ENCODE measurements at places on chromosomes 2 and 18. TPM values are rescaled to one million over a fixed set of nuclear protein-coding genes. Genes with fewer than 3 reads are reported as not detected.

DNA sequence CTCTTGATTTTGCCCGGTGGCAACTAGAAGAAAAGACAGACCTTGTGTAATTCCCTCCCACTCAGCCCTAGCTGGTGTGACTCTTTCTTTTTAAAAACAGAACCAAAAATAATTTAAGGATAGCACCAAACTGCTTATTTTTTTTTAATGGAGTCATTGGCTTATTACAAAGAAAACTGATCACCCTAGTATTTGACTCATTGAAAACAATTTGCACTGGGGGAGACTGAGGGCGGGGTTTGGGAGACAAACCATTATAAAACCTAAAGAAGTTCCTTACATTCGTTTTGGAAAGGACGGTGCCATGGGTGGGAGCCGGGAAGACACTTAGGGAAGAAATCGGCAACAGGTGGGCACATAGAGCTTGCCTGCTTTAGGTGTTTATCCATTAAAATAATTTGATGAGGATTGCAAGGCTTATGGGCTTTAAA, 2.5 kb downstream of the PAX3 start:
- H3K27ac ChIP-seq, result no peak overlapping the region
- H3K4me1 ChIP-seq, result peaks cover 37% of the 10 kb centered on the region
- DNase-seq, result no peak
- peaks cover 91% of the 10 kb centered on the region for H3K27me3 ChIP-seq

GRCh38 chr18:44870631-44871502, 190.2 kb downstream of the SETBP1 start:
- H3K27ac ChIP-seq, result no peak overlapping the region
- no peak for DNase-seq
- no peak overlapping the region for H3K4me3 ChIP-seq
- H3K27me3 ChIP-seq, result peaks cover 15% of the 10 kb centered on the region
- H3K4me1 ChIP-seq, result peaks cover 19% of the 10 kb centered on the region

- H3K4me1 ChIP-seq, result no peaks in the 10 kb centered on the region
- H3K27me3 ChIP-seq, result peaks cover 4% of the 10 kb centered on the region
- no peak overlapping the region for H3K27ac ChIP-seq
- H3K4me3 ChIP-seq, result no peak overlapping the region
Observed at GRCh38 chr2:175840256-175840655, 161.8 kb downstream of the LNPK start.

- no peak overlapping the region for H3K27ac ChIP-seq
- H3K27me3 ChIP-seq, result peaks cover 12% of the 10 kb centered on the region
- no peak for DNase-seq
- H3K4me3 ChIP-seq, result no peak overlapping the region
Observed at GRCh38 chr2:233336541-233336940, 17.8 kb upstream of the DGKD start.

- no peaks in the 10 kb centered on the region for H3K4me1 ChIP-seq
- no peak for DNase-seq
- H3K4me3 ChIP-seq, result no peak overlapping the region
Observed at GRCh38 chr2:170744248-170745002, 25.8 kb upstream of the ERICH2 start.

DNA sequence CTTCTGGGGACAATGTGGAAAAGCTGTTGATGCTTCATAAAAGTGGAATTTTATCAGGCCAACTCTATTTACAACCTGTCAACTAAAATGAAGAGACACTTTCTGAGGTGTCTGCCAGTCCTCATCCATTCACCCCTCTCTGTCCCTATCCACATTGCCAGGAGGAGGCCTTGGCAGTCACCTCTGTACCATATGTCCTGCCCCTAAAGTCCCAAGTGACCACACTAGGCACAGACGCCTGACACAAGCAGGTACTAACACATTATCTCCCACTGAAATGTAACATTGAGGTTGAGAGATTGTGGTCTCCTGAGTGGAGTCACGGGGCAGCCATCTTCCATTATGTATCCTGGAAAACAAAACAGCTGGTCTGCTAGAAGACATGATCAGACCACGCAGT, 71.4 kb downstream of the OSBPL1A start:
- no peaks in the 10 kb centered on the region for H3K4me1 ChIP-seq
- H3K36me3 ChIP-seq, result no peaks in the 10 kb centered on the region
- H3K27ac ChIP-seq, result no peak overlapping the region
- no peak overlapping the region for H3K4me3 ChIP-seq
- no peaks in the 10 kb centered on the region for H3K27me3 ChIP-seq
- no peak for DNase-seq

DNA sequence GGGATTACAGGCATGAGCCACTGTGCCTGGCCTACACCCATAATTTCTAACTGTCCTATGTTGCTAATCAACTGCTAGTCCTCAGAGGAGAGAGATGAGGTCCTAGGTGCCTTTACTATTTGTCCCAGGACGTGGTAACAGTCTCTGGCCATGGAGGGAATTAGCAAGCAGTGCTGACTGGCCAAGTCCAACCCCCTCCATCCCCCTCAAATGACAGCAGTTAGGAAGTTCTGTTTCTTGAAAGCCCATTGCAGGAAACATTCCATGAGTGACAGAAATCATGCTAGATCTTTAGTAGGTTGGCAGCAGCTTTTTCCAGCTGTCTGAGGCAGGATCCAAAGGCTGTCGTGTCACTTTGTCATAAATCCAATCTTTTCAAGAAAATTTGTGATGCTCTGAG, 55.7 kb upstream of the REL start:
- no peaks in the 10 kb centered on the region for H3K27me3 ChIP-seq
- no peak overlapping the region for H3K4me3 ChIP-seq
- no peak for DNase-seq
- no peak overlapping the region for H3K27ac ChIP-seq
- peaks cover 9% of the 10 kb centered on the region for H3K4me1 ChIP-seq
- H3K36me3 ChIP-seq, result no peaks in the 10 kb centered on the region

DNA sequence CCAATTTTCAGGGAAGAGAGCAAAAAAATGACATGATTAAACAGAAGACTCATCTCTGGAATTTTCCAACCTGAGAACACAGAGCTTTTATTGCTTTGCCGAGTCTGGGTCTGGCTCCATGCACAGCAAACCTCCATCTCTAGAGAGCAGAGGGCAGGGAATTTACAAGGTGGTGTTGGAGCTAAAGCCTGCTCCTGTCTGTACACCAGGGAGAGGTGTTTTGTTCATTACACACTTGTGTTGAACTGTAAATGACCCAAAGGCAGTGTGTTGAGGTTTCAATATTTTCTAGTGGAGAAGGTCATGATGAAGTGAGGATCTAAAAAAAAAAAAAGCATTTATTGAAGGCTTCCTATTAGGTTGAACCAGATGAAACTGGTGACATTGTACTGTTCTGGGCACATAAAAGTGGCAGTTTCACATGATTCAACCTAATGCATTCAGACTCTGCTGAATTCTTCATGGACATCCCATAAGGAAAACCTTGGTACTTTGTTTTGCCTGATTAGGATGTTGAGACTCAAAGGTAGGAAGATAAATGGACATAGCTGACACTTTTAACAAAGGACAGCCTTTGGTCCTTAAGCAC, 238.3 kb downstream of the CLIP4 start:
- no peak for DNase-seq
- H3K4me1 ChIP-seq, result no peaks in the 10 kb centered on the region
- no peak overlapping the region for H3K4me3 ChIP-seq
- H3K27me3 ChIP-seq, result peaks cover 10% of the 10 kb centered on the region

DNA sequence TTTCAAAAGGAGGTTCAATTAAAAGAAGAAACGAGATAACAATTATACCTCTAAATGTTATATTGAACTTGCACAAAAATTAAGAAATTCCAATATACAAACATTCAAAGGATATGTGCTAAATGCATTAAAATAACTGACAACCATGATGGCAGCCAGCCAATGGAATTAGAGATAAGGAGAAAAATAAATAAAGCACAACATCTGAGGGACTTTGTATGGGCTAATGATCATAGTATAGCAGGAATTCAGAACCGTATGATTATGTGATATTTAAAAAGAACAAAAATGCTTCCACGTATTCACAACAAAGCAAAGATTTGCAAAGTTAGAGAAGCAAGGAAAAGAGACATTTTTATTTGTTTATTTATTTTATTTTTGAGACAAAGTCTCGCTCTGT, 1103.0 kb downstream of the CBLN2 start:
- H3K27ac ChIP-seq, result no peak overlapping the region
- H3K27me3 ChIP-seq, result no peaks in the 10 kb centered on the region

DNA sequence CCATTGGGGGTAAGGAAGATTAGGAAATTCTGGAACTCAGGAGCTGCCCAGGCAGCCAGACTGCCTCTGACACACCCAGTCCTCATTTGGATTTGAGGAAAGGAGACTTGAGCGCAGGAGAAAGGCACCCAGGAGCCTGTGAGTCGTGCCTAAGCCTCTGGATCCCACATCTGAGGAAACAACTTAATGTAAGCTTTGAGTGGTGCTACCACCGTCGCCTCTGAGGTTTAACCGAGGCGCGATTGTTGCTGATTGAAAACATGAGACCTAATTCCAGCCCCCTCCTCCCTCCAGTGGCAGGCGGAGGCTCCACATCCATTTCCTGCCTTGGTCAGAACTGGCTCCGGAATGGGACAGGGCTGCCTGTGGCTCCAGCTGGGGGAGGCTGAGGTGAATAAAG, 176.7 kb upstream of the PKDCC start:
- H3K4me1 ChIP-seq, result peaks cover 18% of the 10 kb centered on the region
- peaks cover 12% of the 10 kb centered on the region for H3K27me3 ChIP-seq
- H3K27ac ChIP-seq, result no peak overlapping the region
- H3K36me3 ChIP-seq, result no peaks in the 10 kb centered on the region
- DNase-seq, result no peak
- H3K4me3 ChIP-seq, result no peak overlapping the region

DNA sequence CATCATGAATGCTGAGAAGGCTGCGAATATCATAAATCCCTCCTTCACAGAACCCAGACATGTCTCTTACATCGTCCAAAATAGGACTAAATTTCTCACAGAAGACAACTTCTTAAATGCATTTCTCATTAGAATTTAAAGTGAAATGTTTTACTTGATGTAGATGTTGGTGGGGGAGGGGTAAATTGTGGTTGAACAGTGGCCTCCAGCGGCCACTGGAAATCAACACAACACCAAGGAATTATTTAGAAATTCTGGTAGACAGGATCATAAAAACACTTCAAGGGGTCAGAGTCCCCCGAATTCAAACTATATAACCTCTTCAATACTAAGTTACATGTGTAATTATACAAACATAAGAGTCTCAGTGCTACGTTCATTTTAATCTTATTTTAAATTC, 135.9 kb downstream of the ABCA12 start:
- H3K36me3 ChIP-seq, result no peaks in the 10 kb centered on the region
- no peaks in the 10 kb centered on the region for H3K4me1 ChIP-seq
- H3K27ac ChIP-seq, result no peak overlapping the region

GRCh38 chr2:47592381-47592780, 189.4 kb downstream of the MSH2 start:
- H3K4me1 ChIP-seq, result no peaks in the 10 kb centered on the region
- H3K36me3 ChIP-seq, result no peaks in the 10 kb centered on the region
- H3K27ac ChIP-seq, result no peak overlapping the region
- H3K27me3 ChIP-seq, result peaks cover 9% of the 10 kb centered on the region
- no peak for DNase-seq

- no peaks in the 10 kb centered on the region for H3K4me1 ChIP-seq
- H3K36me3 ChIP-seq, result no peaks in the 10 kb centered on the region
- peaks cover 10% of the 10 kb centered on the region for H3K27me3 ChIP-seq
- no peak overlapping the region for H3K4me3 ChIP-seq
- DNase-seq, result no peak
Observed at GRCh38 chr18:50749421-50749820, 70.4 kb downstream of the MRO start.

- H3K4me3 ChIP-seq, result no peak overlapping the region
- H3K27me3 ChIP-seq, result no peaks in the 10 kb centered on the region
- H3K27ac ChIP-seq, result no peak overlapping the region
- no peaks in the 10 kb centered on the region for H3K4me1 ChIP-seq
- H3K36me3 ChIP-seq, result no peaks in the 10 kb centered on the region
- DNase-seq, result no peak
Observed at GRCh38 chr2:118667348-118667747, 180.1 kb downstream of the EN1 start.

GRCh38 chr2:235850771-235851551, 317.2 kb downstream of the GBX2 start:
- no peak for DNase-seq
- no peaks in the 10 kb centered on the region for H3K4me1 ChIP-seq
- no peaks in the 10 kb centered on the region for H3K27me3 ChIP-seq
- H3K4me3 ChIP-seq, result no peak overlapping the region

GRCh38 chr18:44695503-44695902, 14.8 kb downstream of the SETBP1 start:
- H3K36me3 ChIP-seq, result peaks cover 23% of the 10 kb centered on the region
- DNase-seq, result no peak
- H3K27me3 ChIP-seq, result peaks cover 39% of the 10 kb centered on the region
- peaks cover 11% of the 10 kb centered on the region for H3K4me1 ChIP-seq
- H3K4me3 ChIP-seq, result no peak overlapping the region

The ASPRV1 gene
- total RNA-seq, result 0.98 TPM

The FAP gene
- total RNA-seq, result not detected

The NMUR1 gene
- total RNA-seq, result 3.4 TPM

The LYPD6 gene
- total RNA-seq, result not detected

The TMEM150A gene
- 2.0 TPM for total RNA-seq

The RGPD6 gene
- total RNA-seq, result 6.1 TPM
